Stimulated activated CD4-positive, alpha-beta T cell treated with anti-CD3 and anti-CD28 coated beads, Interleukin-4, amount 100 ng/mL, for 1 hour (primary cell): ENCODE measurements at places on chromosomes 6 and 20.

GRCh38 chr6:78611102-78611620 is 256.2 kb upstream of the IRAK1BP1 start:
- DNase-seq = no peak

- no peak for DNase-seq
Measured at GRCh38 chr6:15426901-15427300, 181.0 kb downstream of the JARID2 start.

DNA sequence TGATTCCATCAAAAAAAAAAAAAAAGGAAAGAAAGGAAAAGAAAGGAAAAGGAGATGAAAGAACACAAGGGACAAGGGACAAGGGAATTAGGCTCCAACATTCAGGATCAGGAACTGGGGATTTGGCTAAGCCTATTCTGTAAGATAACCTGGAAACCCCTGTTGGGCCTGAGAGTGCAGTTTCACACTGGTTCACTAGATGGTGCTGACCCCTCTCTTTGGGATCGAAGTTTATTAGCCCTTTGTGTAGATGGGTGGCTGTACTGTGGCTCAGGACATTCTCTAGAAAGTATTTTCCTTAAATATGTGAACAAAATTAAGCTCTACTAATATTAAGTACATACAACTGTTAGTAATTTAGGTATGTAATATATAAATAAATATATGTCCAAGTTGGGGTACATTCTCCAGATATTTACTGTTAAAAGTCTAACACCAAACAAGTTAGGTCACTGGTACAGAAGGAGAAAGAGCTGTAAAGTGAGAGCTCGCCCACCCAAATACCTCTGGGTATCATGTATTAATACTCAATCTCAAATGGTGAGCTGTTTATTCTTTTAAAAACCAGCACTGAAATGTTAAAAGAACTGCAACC is 6.3 kb downstream of the OR2A4 start:
- DNase-seq = peak; percentile 2

DNA sequence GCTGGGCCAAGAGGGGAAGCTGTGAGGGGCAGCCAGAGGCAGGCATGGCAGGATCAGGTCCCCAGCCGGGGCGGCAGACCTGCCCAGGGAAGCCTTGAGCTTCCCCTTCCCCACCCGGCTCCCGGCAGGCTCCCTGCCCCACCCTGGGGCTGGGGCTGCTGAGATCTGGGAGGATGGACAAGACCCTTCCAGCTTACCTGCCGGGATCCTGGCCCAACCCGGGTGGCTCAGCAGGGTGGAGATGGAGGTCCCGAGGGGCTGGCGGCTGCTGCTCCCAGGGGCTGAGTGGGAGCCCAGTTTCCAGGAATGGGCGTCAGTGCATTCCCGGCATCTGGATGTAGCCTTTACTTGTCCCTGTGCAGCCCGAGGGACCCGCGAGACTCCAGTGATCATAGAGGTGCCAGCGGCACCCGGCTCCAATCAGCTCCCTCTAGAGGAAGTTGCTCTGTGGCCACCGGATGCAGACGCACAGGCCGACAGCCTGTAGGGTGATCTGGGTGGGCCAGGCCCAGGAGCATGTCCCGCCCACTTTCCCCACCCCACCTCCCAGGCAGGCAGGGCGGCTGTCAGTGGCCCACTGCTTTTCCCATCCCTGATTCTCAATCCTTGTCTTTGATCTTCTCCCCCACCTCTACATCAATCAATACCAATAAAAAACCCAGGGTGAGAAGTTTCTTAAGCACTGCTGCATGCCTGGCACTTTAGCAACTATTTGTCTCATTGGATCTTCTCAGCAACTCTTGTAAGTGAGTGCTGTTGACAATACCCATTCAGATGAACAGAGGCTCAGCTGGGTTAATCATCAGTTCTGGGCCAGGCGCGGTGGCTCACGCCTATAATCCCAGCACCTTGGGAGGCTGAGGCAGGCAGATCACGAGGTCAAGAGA is at the start of gene BAK1:
BAK1 (minus strand) TSS at position 449 of the 887 bp plus-strand sequence. CDS start 2,672 bp downstream, outside the sequence.
- peak; percentile 80 for DNase-seq

- no peak for DNase-seq
Measured at GRCh38 chr20:63808145-63808724, 22.8 kb downstream of the ZBTB46 start.

DNA sequence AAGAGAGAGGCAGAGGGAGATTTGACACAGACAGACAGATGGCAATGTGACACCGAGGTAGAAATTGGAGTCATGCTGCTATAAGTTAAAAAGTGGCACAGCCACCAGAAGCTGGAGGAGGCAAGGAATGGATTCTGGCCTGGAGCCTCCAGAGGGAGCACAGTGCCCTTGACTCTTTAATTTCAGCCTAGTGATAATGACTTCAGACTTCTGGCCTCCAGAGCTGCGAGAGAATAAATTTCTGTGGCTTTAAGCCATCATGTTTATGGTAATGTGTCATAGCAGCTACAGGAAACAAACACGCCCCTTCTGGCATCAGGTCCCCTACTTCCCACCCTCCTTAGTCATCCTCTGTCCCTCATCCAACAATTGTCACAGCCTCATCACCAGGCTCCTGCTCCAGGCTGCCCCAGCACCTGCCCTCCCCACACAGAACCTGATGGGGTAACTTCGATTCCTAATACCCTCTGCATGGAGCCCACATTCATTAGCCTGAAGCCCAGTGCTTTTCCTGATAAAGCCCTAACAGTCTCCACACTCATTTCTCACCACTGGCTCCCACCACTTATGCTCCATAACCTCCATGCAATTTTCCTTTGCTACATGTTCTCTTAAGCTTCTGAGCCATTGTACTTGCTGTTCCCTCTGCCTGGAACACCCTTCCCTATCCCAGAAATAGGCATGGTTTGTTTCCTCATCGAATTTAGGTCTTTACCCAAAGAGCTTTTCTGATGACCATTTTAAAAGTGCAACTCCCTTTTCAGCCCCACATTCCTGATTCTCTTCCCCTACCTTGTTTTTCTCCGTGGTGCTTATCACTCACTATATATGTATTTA is 69.7 kb upstream of the TOX2 start:
- DNase-seq = no peak

GRCh38 chr6:47669684-47670513 is 28.5 kb upstream of the ADGRF4 start:
- no peak for DNase-seq

GRCh38 chr20:51760905-51761546 is 7.2 kb downstream of the ATP9A start:
- DNase-seq = no peak

DNA sequence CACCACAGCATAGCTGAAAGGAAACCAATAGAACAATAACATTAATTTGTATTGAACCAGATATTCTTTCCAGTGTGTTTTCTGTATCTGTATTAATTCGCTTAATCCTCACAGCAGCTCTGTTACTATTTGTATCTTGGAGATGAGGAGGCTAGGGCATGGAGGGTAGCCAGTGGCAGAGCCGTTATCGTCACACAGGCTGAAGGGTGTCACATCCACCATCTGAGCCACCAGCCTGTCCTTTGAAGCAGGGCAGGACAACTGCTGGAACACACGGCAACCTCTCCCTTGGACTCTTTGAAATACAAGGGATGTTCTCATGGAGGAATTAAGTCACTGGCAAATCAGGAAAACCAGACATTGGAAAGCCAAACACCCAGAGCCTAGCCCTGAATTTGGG is 628.0 kb upstream of the CDH4 start:
- no peak for DNase-seq

DNA sequence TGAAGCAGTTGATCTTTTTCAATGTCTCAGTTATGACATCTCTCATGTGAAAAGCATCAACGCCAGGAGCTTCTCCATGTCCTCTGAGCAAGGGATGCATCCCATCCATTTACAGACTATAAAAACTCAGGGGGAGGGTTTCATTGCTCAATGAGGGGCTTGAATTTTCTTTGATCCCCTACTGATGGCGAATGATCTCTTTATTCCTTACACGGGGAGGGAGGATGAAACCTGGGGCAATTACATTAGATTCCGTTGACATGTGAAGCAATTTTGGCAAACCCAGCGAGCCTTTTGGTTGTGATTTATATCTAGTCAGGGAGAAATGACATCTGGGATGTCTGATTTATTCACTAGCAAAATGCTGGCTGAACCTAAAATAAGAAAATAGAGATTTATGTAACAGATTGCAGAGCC is 268.9 kb downstream of the HIVEP2 start:
- DNase-seq = no peak

GRCh38 chr6:138571181-138571580 is 71.9 kb upstream of the NHSL1 start:
- no peak for DNase-seq

GRCh38 chr6:26045928-26046368 is 41.3 kb upstream of the HFE start:
- DNase-seq = no peak

DNA sequence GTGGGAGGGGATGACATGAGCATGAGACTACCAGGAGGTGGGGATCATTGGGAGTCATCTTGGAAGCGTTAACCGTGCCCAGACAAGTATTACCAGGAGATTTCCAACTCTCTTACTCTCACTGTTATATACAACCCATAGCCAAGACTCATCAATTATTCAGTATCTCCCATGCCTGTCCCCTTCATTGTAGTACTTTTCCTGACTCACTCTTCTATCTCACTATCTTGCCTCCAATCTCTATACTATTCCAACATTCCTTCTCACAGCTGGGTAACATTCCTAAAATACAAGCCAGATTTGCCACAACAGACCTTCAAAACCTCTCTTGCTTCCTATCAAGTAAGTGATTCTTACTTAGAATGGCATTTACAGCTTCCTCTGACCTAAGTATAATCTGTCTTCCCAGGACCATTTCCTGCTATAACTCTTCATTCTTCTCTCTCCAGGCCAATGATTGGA is 226.3 kb upstream of the SMLR1 start:
- DNase-seq = no peak

GRCh38 chr20:20850407-20850806 is 138.0 kb upstream of the RALGAPA2 start:
- no peak for DNase-seq

DNA sequence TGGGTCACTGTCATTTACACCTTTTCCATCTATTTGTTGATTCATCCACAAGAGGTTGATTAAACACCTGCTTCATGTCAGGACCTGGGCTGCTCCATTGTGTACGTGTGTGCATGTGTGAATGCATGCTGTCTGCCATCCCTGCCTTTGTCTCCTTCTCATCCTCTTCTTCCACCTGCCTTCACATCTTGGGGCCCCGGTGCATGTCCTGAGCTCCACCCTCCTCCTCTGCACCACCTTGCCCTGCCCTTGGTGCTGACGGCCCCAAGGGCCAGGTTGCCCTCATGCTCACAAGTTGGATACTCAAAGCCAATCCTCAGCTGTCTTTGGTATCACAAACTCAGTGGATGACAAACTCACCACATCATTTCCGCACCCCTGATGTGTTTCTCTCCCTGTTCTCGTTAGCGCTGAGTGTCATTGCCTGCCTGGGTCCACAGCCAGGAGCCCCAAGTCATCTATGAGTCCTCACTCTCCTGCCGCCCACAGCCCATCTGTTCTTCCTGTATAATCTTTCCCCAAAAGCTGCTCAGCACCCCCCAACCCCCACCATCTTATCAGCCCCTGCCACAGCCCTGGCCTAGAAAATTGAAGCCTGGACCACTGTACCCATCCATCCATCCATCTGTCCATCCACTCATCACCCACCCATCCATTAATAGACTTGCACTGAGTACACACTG is 85.0 kb downstream of the SRC start:
- DNase-seq = no peak

DNA sequence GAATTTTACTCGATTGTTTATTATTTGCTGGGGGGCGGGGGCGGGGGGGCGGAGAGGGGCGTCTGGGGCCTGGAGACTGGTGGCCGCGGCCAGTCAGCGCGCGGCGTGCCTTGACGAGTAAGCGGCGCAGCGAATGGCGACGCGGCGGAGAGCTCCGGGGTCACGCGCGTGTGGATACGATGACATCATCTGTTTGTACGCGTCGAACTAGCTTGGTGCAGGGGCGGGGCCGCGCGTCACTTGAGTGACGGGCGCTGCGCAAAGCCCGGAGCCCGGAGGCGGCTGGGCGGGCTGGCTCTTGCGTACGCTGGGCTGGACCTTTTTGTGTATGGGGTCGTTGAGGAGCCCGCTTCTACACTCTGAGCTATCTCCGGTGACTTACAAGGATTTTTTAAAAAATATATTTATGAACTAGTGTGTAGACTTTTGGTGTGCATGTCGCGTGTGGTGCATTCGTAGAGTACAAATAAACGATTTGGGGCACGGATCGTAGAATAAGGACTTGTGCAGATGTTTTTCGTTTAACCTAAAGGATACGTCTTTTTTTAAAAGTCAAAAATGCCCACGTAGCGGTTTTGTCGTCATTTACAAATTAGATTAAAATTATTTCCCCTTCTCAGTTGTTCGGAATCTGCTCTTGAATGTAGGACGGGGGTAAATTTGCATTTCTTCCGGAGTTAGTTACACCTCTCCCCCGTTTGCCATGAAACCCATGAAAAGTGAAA is 2.2 kb upstream of the FOXO3 start:
- DNase-seq = peak; percentile 96

DNA sequence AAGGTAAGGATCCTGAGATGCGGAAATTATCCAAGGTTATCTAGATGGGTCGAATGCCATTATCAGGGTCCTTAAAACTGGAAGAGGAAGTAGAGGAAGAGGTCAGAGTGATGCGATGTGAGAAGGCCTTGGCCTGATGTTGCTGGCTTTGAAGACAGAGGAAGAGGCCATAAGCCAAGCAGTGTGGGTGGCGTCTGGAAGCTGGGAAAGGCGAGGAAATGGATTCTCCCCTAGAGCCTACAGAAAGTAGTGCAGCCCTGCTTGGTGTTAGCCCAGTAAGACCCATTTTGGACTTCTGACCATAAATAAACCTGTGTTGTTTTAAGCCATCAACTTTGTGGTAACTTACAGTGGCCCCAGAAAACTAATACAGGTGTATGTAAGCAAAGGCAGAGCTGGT is 2.0 kb downstream of the SRXN1 start:
- DNase-seq = no peak

DNA sequence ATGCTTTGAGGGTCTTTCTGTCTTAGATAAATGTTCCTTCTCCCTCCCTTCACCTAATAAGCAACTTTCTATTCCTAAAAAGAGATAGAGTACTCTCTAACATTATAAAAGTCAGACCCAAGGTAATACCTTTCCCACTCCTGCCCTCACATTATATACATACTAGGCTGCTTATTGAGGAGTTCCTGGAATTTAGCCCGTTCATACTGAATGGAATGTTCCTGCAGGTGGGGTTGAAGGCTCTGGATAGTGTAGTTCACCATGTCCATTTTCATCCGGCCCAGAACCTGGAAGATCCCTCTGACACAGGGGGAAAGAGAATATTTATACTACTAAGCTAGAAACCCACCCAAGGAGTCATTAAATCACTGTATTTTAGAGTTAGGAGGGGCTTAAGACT is 20.4 kb downstream of the TCP11 start:
- no peak for DNase-seq

- no peak for DNase-seq
Measured at GRCh38 chr6:163780994-163781393, 366.5 kb downstream of the QKI start.

GRCh38 chr6:57013521-57013926 is 33.0 kb upstream of the KIAA1586 start:
- no peak for DNase-seq

- DNase-seq = peak; percentile 79
Measured at GRCh38 chr6:134178161-134179044, 126.0 kb upstream of the SLC2A12 start.
